HTR-8/SVneo (cell line): ENCODE measurements at places on chromosomes 5 and 9.

DNA sequence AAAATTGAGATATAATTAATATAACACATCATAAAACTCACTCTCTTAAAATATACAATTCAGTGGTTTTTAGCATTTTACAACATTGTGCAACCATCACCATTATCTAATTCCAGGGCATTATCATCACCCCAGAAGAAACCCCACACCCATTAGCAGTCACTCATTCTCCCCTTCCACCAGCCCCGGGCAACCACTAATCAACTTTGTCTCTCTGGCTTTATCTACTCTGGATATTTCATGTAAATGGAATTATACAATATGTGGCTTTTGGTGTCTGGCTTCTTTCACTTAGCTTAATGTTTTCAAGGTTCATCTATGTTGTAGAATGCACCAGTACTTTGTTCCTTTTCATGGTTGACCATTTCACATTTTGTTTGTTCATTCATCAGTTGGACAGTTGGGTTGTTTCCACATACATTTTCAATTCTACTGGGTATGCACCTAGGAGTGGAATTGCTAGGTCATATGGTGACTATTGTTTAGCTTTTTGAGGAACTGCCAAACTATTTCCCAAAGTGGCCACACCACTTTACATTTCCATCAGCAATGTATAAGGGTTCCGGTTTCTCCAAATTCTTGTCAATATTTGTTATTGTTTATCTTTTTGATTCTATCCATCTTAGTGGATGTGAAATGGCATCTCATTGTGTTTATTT is 62.4 kb downstream of the MARCHF3 start:
- DNase-seq = no peak

DNA sequence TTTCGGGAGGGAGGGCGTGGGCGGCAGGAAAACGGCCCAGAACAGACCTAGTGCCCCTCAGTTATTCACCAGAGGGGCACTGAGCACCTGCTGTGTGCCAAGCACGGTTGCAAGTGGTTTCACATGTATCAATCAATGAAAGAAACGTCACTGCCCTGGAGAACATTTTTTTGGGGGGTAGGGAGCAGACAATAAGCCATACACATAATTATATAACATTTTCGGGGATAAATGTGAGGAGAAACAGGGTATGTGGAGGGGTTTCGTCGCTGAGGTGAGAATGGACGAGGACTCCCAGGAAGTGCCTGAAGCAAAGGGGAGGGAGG is 444 bp upstream of the ZNF354A start:
- DNase-seq = no peak

- no peak for DNase-seq
These were observed 113.8 kb downstream of the TLE4 start for GRCh38 chr9:79685577-79685976.

- no peak for DNase-seq
These were observed 113.2 kb downstream of the SLC12A2 start for GRCh38 chr5:128196791-128197190.

- no peak for DNase-seq
These were observed 324.6 kb downstream of the TMEM232 start for GRCh38 chr5:110401881-110402280.

DNA sequence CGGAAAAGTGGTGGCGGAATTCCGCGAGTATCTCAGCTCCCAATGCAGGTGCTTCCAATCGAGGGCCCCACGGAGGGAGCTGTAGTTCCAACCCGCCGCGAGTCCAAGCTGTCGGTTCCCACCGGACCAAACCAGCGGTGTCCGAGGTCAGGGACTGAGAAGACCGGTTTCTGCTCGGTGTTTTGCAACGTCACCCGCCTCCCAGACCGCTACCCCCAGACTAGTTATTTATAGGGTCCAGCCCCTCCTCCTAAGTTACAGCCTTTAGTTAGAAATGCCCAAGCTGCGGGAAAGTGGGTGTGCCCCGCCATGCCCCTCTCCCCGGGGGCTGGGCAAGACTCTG is 677 bp upstream of the MYORG start:
- DNase-seq = no peak

GRCh38 chr5:164376843-164377242 is 871.4 kb downstream of the MAT2B start:
- no peak for DNase-seq

GRCh38 chr9:131260751-131261452 is 15.4 kb downstream of the FAM78A start:
- no peak for DNase-seq

GRCh38 chr5:1278656-1279442 is 16.0 kb downstream of the TERT start:
- no peak for DNase-seq

- DNase-seq = no peak
These were observed 16.7 kb upstream of the IL13 start for GRCh38 chr5:132641241-132641723.

- no peak for DNase-seq
These were observed 46.6 kb downstream of the NR6A1 start for GRCh38 chr9:124724415-124725067.

DNA sequence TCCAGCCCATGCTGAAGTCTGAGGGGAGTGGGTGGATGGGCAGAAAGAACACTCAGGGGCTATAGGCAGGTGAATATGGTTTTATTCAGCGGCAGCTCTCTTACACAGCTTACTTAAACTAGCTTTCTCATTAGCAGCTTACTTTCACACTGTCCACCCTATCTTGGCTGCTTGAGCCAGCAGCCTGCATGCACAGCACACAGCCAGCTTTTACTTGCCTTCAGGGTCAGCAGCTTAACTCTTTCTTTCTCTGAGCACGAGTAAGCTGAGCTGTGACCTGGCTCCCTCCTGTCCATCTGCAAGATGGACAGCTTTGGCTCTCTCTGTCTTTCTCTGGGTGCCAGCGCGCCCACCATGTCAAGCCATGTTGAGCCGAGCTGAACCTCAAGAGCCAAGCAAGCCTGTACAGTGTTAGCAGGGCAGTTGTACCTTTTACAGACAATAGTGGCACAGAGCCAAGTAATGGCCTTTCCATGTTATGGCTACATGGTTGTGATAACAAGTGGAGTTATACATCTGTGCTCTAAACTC is 1054.9 kb downstream of the PTPRD start:
- DNase-seq = no peak

DNA sequence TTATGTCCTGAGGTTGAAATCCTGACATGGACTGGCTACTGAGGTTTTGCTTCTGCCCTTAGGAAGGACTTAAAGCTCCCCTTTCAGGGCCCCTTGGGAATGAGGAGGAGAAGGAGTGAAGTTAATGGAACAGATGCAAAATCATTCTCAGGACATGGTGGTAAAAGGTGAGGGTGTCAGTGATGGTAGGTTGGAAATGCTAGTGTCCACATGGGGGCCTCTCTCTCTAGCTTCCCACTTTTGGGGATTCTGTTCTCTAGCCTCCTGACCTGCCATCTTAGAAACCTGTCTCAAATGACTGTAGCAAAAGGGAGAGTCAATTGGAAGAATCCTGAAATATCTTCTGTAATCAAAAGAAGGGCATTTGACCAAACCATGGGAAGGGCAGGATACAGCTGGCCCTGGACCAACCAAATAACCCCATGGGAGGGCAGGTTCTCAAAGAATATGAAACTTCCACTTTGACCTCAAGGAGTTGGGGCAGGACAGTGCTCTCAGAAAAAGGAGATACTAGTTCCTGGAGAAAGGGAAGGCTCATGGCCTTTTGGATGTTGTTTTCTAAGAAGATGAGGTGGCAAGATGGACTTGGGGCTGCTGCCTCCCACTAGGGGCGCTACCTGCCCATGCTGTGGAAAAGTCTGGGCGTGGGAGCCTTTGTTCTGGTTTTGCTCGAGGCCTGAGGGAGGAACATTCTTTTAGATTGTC is 21.2 kb upstream of the MLANA start:
- no peak for DNase-seq

- DNase-seq = no peak
These were observed 273.5 kb downstream of the NR2F1-AS1 start for GRCh38 chr5:93307557-93307956.

GRCh38 chr9:100739666-100740065 is 161.8 kb downstream of the CAVIN4 start:
- DNase-seq = no peak

GRCh38 chr9:122309861-122310260 is 45.2 kb downstream of the MRRF start:
- no peak for DNase-seq

GRCh38 chr5:66633754-66634153 is 37.6 kb downstream of the MAST4 start:
- no peak for DNase-seq

DNA sequence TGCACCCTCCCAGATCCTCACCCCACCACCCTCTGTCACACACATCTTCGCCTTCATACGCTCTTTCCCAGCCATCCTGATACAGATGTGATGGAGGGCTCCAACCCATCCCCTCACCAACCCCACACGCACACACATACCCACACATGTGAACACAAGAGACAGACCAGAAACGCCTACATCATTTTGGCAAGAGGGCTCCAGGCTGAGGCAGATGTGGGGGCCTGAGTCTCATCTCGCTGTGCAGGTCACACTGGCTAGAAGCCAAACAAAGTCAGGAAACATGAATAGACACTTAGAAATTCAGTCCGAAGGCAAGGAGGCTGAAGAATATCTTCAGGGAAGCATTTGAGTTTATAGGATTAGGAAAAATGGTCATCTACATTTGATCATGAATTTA is 6.2 kb downstream of the PRDM12 start:
- DNase-seq = no peak

- DNase-seq = no peak
These were observed 2.4 kb downstream of the FGFR4 start for GRCh38 chr5:177089127-177089526.

DNA sequence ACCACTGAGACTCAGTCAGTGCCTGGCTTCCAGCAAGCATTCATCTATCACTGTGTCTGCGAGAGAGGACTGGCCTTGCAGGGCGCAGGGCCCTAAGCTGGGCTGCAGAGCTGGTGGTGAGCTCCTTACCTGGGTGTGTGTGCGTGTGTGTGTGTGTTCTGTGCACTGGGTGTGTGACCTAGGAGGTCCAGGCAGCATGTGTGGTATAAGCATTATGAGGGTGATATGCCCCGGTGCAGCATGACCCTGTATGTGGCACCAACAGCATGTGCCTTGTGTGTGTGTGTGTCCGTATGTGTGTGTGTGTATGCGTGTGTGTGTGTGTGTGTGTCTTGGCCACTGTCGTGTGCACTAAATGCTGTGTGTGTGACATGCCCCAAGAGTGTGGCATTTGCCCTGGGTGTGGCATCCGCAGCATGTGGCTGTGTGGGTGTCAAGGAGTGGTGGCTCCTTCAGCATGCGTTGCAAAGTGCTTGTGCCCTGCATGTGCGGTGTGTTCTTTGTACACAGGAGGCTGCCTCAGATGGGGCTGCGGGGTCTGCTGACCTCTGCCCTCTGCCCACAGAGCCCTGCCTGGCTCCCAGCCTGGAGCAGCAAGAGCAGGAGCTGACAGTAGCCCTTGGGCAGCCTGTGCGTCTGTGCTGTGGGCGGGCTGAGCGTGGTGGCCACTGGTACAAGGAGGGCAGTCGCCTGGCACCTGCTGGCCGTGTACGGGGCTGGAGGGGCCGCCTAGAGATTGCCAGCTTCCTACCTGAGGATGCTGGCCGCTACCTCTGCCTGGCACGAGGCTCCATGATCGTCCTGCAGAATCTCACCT is 3.3 kb downstream of the FGFR4 start:
- no peak for DNase-seq

GRCh38 chr5:8508231-8508630 is 639.3 kb downstream of the MTRR start:
- no peak for DNase-seq

DNA sequence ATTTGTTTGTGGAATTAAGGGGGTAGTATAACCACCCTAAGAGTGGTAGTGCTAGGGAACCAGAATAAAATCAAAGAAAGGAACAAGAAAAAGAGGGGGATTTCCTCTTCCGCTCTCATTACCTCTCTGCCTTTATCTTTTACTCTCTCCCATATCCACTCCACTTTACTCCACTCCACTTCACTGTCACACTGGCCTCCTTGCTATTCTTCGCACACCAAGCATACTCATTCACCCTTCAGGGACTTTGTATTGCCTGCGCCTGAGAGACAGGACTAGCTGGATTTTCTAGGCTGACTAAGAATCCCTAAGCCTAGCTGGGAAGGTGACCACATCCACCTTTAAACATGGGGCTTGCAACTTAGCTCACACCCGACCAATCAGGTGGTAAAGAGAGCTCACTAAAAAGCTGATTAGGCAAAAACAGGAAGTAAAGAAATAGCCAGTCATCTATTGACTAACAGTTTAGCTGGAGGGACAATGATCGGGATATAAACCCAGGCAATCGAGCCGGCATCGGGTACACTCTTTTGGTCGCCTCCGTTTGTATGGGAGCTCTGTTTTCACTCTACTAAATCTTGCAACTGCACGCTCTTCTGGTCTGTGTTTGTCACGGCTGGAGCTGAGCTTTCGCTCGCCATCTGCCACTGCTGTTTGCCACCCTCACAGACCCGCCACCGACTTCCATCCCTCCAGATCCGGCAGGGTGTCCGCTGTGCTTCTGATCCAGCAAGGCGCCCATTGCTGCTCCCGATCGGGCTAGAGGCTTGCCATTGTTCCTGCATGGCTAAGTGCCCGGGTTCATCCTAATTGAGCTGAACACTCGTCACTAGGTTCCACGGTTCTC is 121.8 kb downstream of the FAM170A start:
- no peak for DNase-seq

- no peak for DNase-seq
These were observed 373 bp downstream of the ADAMTS12 start for GRCh38 chr5:33891446-33891787.

GRCh38 chr9:132562306-132562573 is 20.2 kb upstream of the BARHL1 start:
- no peak for DNase-seq
